ENCODE measurements at places on chromosomes 13 and 19. TPM values are rescaled to one million over a fixed set of nuclear protein-coding genes. Genes with fewer than 3 reads are reported as not detected.

Gene CYP4F2
- total RNA-seq, result 0.43 TPM

Gene TMC4
- 54.4 TPM for total RNA-seq

GRCh38 chr19:15123900-15124299 lies 16.7 kb downstream of the SYDE1 start:
- DNase-seq, result no peak

GRCh38 chr19:45066921-45067661 lies 9.2 kb downstream of the ZNF296 start:
- no peak for DNase-seq

DNA sequence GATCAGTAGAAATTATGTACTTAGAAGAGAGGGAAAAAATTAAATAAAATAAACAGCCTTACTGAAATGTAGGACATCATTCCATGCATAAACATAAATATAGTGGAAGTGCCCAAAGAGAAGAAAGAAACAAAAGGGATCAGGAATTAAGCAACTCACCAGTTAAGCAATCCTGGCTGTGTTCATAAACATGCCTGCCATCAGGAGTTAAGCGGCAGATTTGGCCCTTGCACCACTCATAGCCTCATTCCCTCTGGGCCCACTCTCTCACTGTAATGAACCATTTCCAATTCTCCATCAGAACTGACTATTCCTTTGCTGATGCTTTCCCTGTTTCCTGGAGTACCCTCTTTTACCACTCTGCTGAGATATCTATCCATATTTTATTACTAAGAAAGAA lies 281.4 kb downstream of the LHFPL6 start:
- DNase-seq, result no peak

GRCh38 chr13:88124142-88124541 lies 453.0 kb downstream of the SLITRK5 start:
- no peak for DNase-seq

GRCh38 chr13:110841846-110842245 lies 73.0 kb downstream of the ANKRD10 start:
- DNase-seq, result no peak

DNA sequence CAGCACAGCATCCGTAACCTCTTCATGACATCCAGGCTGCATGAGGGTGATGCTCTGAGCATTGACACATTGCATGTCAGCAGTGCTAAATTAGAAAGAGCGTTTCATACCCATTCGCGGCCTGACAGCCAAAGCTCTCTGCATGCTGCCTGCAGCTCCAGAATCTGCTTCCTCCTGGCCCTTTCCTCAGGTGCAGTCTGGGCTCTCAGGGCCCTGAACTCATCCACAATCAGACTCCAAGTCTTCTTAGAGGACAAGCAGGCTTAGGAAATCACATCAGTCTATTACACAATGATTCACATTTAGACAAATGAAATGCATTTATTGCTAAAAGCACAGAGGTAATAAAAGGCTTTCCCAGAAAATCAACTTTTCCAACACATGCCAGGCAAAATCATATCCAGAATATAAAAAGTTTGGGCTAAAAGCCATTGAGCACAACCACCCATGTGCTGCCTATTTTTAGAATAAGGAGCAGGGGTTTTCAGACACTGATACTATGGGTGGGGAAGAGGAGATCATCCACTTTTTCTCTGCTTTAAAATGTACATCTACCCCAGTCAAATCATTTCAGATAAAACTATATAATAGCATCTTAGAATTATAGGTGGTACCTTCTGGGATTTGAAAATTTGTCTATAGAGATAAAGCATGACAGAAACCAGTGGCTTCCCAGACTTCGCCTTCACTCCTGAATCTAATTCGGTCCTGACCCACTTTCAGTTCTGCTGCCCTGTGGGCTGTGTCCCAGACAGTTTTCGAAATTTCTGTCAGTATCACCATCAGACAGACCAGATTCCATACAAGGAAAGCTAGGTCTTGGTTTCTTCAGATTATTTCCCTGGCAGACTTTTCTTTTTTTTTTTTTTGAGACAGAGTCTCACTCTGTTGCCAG lies 109.3 kb downstream of the COL4A2 start:
- DNase-seq, result no peak

Gene TRPM4
- total RNA-seq, result 29.7 TPM

Gene ZNF382
- total RNA-seq, result 2.0 TPM

Gene PRKCG
- 0.28 TPM for total RNA-seq

GRCh38 chr13:111494641-111495040 lies 174.2 kb downstream of the TEX29 start:
- no peak for DNase-seq

Gene ATP8B3
- total RNA-seq, result 0.52 TPM

DNA sequence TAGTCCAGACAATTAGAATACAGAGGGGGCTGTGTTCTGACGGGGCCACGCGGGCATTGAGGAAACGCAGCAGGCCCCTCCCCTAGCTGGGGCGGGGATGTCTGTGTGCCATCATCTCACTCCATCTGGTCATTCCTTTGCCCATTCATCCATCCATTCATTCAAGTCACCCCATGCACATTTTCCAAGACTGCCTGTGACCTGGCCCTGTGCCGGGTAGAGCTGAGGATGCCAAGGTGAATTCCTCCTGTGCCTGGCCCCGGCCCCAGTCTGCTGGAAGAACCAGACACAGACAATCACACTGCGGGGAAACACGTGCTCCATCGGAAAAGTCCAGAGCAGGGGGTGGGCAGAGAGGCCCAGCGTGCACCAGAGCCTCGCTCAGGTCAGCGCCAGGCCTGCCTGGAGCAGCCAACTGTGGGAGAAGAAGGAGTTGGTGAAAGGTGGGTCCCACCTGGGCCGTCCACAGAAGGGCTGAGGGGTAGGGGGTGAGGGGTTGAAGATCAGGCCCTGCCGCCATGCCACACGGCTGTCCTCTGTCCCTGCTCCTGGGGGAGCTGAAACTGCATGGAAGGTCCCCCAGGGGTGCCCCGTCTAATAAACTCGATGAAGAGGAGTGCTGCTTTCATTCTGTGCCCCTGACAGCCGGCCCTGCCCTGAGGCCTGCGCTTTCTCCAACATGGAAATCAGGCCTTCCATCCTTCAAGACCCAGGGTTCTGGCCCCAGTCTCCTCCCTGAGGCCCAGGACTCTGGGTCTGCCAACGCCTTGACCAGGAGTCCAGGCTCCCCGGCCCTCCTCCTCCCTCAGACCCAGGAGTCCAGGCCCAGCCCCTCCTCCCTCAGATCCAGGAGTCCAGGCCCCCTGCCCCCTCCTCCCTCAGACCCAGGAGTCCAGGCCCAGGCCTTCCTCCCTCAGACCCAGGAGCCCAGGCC lies 1.6 kb upstream of the CACNG6 start:
- DNase-seq, result no peak

DNA sequence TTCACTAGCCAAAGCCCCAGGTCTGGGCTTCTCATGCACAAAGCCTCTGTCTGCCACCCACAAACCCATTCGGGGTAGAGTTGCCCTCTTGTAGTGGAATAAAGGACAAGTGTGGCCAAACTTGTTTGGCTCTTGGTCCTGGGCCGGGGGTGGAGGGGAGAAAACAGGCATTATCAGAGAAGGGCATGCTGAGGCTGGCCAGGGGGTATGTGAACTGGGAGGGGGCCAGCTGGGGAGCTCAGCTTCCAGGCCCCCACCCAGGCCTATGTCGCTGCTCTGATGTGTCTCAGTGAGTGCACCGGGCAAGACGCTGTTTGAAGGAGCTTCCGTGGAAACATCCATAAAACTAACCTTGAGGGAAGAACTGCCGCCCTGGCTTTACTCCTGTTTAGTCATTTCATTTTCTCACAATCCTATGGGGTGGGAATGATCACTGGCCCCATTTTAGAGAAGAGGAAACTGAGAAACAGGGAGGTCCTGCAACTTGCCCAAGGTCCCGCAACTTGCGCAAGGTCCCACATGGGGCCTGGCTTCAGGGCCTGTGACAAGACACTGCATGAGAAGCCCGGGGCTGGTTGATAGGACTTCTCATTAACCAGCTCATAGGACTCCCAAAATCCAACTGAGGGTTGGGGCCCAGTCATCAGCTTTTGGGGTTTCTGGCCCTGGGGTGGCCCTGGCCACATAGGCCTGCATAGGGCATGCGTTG lies 30.8 kb downstream of the CCNE1 start:
- no peak for DNase-seq

DNA sequence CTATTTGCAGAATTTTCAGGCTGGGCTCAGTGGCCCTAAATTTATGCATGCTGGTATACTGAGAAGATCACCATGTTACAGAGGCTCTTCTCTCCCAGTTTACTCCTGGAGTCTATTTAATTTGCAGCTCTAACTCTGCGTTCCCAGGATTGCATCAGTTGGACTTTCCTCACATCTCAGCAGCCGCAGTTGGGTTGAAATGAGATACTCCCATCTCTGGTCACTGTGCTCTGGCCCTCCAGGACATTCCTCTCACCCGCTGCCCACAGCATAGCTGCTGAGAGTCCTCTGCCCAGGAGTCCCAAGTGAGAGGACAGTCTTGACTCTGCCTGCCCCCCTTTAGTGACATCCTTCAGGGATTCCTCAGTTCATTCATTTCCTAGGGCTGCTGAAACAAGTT lies 150.9 kb downstream of the LACC1 start:
- DNase-seq, result no peak

DNA sequence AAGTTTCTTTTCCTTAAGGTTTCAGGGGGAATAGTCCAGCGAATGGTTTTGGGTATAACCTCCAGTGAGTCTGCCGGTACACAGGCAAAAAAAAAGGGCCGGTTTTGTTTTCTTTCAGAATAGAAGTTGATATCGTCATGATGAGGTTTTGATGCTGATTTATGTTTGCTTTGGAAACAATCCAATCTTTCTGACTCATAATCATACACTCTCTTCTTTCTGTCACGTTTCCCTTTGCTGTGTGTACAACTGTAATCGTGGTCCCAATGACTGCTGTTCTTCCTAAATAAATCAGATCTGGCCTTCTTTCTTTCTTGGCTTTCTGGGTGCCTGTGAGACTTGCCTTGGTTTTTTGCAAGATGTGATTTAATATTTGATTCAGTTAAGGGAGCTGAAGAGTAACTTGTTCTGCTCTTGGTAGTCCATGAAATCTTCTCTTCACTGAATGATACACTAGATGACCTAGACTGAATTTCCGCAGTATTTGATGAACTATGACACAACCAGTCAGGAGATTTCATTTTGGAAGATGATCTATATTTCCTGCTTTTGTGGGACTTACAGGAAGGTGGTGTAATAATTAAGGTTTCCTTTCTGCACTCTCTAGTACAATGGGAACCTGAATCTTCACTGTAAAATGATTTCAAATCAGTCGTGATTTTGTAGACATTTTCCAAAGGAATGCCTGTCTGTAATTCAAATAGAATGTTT lies 34.9 kb upstream of the METTL21C start:
- no peak for DNase-seq

DNA sequence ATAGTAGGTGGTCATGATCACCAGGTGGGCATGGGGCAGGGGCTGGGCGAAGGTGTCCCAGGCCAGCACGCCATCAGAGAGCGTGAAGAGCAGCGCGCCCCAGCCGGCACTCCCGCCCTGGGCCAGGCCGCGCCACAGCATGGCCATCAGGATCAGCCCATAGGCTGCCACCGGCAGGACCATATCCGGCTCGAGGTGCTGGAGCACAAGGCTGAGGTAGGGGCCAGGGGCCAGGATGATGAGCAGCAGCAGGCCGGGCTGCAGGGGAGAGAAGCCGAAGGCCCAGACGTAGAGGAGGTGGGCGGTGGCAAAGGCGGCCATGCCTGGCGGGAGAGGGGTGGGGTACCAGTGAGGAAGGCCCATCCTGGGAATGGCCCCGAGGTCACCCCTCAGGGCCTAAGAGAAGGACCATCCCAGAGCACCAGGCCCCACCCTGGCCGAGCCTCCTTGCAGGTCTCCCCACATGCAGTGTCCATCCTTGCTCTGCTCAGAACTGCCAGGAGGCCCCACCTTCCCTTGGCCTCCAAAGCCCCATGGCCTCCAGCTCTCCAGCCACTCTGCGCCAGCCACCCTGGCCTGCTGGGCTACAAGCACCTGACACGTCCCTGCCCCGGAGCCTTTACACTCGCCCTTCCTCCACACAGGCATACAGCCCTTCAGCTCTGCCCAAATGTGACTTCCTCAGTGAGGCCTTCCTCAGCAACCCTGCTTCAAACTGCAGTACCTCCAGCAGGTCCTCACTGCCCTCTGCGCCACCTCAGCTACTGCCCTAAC lies 1.1 kb downstream of the TMEM86B start:
- no peak for DNase-seq

- DNase-seq, result no peak
Measured at GRCh38 chr13:22024381-22024994, 353.6 kb downstream of the FGF9 start.

DNA sequence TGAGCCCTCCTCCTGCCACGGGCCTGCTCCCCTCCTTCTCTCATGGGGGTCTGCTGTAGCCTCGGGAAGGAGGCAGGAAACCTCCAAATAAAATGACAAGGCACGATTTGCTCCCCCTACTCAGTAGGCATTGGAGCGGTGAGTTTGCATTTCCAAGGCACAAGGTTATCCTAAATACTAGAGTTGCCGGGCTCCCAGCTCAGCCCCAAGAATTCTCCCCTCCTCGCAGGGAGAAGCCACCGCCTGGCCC lies 1.5 kb downstream of the CEBPA start:
- DNase-seq, result no peak

Gene DOCK9
- total RNA-seq, result 14.2 TPM

DNA sequence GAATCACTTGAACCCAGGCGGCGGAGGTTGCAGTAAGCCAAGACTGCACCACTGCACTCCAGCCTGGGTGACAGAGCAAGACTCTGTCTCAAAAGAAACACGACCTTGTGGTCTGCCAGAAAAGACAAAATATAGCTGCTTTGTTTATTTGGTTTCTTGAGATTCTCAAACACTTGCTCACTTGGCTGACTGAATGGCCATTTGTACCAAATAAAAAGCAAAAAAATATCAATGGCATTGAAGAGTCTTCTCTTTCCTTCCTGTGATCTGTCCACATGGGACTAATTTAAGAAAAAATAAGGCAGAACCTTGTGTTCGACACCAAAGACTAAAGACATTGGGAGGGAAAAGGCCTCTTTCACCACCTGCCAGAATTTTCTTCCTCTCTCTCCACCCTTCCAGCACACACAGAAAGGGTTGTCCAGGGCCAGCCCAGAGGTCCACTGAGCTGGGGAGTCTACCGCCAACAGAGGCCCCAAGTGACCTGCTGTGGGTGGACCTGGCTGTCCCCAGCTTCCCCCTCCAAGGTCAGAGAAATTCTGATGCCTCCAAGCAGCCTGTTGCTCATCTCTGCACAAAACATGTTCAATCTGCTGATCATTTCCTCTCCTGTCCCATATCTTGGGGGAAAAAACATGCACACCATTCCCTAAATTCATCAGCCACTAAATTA lies 5.9 kb downstream of the BRME1 start:
- DNase-seq, result no peak

GRCh38 chr19:30223866-30224688 lies 148.1 kb upstream of the ZNF536 start:
- DNase-seq, result no peak

GRCh38 chr19:13843104-13843921 lies 33.6 kb upstream of the NANOS3 start:
- DNase-seq, result peak; percentile 80

GRCh38 chr13:43731296-43731695 lies 55.5 kb downstream of the ENOX1 start:
- DNase-seq, result no peak

- no peak for DNase-seq
Measured at GRCh38 chr13:42650506-42650905, 76.6 kb downstream of the TNFSF11 start.

GRCh38 chr13:92232871-92233270 lies 834.5 kb downstream of the GPC5 start:
- no peak for DNase-seq

Measured in pancreas (tissue), 10 donors.